Inflammatory macrophage (primary cell): ENCODE measurements at places on chromosomes 12 and 14.
A peak's percentile ranks its signal among the peaks of the same experiment; 100 is the strongest.

DNA sequence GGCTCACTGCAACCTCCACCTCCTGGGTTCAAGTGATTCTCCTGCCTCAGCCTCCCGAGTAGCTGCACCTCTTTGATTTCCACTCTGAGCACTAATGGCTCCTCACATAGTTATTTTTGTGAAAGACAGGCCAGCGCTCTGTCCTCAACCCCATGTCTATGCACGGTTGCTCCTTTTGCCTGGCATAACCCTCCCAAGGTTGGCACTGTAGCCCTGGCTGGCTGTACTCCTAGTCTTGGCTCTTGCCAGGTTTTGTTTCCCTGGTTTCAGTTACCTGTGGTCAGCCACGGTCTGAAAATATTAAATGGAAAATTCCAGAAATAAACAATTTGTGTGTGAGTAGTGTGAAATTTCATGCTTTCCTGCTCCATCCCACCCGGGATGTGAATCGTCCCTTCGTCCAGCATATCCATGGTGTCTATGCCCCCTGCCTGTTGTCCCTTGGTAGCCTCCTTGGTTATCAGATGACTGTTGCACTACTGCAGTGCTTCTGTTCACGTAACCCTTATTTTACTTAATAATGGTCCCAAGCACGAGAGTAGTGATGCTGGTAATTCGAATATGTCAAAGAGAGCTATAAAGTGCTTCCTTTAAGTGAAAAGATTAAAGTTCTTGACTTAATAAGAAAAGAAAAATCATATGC is 12.3 kb upstream of the DCD start:
- DNase-seq: no peak

DNA sequence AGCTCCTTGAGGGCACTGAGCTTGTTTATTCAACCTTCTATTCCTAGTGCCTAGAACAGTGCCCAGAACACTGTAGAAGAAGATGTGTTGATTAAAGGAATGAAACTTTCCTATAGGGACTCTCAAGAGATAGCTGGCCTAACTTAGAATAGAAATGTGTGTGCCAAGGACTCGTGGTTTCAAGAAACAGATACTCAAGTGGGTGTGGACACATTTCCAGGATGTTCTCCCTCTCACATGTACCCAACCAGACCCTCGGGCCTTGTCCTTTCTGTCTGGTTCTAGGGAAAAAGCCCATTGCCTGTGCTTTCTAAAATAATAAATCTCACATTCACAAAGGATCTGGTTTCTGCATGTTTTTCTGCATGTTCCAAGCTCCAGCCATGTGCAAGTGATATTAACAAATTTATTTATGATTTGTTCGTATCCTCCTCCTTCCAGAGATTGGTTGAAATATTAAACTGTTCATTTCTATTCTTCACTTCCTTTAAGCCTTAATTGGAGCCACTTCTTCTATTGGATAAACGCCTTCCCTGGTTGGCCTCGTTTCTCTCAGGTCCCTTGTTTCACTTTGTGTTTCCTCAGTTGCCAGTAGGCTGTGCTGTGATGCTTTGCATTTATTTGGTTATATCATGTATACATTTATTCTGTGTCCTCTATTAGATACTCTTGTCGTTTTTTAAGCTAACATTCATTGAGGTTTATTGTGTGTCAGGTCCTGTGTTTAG is 89.8 kb downstream of the CRADD start:
- DNase-seq: peak; percentile 74

- no peak for DNase-seq
These were observed 545 bp downstream of the PPFIA2 start for GRCh38 chr12:81758421-81759189.

GRCh38 chr14:68807148-68807600 is 14.3 kb upstream of the ZFP36L1 start:
- peak; percentile 77 for DNase-seq

DNA sequence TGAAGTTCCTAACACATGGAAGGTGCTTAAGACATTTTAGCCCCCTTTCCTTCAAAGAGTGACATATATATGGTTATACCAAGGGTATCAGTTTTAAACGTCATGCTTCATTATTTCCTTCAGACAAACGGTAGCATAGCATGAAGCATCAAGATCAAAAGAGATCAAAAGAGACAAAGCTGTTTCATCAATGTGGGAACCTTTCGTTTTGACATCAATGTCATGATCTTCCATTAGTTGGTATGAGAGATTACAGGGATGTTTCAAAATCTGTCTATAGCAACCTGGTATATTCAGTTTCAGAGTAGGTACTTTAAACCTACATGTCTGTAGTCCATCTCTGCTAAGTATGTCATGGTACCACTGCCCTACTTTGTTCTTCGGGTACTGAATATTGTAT is 28.3 kb downstream of the PUS7L start:
- no peak for DNase-seq

DNA sequence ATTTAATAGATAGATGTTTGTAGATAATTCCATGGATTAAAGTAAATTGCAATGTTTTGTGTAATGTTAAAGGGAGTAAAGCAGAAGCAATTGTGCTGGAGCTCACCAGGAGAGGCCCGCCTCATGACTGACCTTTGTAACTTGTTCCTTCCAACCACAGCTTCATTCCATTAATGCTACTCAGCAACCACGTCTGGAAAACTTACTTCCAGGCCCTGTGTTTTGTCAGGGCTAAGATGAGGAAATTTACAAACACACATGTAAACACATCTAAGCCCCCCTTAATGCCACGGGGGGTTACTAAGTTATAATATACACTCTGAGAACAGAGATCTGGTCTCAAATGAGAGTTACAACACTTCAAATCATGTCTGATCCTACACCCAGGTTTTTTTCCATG is 12.4 kb downstream of the LUM start:
- no peak for DNase-seq

DNA sequence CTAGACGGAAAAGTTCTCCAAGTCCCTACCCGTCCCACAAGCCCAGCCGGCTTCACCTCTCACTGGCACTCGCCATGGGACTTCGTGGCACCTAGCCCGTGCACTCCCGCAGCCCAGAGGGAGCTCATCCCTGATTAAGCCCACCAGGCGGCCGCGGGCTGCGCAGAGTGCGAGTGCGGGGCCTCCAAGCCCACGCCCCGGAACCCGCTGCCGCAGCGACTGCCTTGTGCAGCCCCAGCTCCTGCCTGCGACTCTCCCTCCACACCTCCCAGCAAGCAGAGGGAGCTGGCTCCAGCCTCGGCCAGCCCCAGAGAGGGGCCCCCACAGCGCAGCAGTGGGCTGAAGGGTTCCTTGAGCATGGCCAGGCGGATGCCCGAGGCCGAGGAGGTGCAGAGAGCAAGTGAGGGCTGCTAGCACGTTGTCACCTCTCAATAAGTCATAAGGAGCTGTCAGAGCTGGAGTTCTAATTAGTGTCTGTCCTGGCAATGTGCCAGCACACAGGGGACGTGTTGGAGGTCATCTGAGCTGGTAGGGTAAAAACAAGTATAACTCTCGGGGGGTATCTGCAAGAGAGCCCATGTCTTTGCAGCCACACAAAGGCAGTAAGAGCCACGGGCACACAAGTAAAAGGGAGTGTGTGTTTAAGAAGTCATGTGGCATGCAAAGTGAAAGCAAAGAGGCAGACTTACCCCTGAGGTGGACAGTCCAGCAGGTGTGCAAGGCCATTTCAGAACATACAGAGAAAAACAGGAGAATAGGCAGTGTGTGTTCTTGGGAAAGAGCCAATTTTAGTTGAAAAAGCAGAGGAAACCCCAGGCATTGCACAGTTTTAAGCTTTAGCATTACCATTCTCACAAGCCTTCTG is 27.1 kb upstream of the TMTC2 start:
- no peak for DNase-seq

DNA sequence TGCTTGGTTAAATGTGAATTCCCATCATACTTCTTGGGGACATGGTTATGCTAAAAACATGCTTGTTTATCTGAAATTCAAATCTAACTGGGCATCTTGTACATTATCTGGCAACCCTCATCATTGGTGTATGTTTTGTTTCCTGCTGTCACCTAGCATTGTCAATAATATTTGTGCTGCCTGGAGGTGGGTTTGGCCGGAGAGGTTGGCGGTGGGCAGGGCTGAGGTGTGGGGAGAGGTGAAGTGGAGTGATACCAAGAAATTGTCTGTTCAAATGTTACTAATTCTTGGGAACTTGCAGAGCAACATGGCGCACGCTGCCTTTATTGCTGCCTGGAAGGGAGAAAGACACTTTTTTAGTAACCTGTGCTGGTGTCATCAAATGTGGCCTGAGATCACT is 280.5 kb downstream of the VRK1 start:
- no peak for DNase-seq

- DNase-seq: no peak
These were observed 85.5 kb downstream of the CEP83 start for GRCh38 chr12:94374124-94374523.

- no peak for DNase-seq
These were observed 11.1 kb upstream of the GPX2 start for GRCh38 chr14:64953661-64954060.

GRCh38 chr12:50625029-50625925 is 120.5 kb downstream of the DIP2B start:
- no peak for DNase-seq

DNA sequence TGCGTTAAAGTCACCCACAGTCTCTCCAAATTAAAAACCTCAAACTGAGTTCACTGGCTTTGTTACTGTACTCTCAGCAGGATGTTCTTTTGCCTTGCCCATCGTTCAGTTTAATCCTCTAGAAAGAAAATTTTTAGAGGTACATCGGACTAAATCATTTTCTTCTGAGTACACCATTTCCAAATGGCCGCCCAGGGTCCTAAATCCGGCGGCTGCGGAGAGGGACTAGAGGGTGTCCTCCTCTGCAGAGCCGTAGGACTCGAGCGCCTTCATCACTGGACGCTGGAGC is 1.4 kb downstream of the LIN7A start:
- DNase-seq: no peak

- no peak for DNase-seq
These were observed 20.7 kb downstream of the VTI1B start for GRCh38 chr14:67653651-67654280.

DNA sequence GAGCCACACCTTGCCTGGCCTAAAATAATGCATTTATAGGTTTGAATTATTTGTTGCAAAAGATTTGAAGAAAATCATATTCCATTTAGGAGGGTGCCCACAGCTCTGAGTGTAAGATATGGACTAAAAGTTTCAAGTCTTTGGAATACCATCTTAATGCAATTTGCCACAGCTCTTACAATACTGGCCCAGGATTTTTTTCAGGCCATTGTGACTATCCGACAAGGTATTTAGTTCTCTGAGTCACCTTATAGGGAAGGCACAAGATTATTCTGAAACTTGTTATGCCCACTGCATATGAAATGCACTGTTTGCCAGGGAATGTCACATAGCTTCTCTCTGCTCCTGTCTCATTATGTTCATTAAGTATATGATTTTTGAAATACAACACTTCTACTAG is 29.6 kb upstream of the SLC6A13 start:
- DNase-seq: no peak

- no peak for DNase-seq
These were observed 101.6 kb downstream of the DAD1 start for GRCh38 chr14:22487401-22487800.

DNA sequence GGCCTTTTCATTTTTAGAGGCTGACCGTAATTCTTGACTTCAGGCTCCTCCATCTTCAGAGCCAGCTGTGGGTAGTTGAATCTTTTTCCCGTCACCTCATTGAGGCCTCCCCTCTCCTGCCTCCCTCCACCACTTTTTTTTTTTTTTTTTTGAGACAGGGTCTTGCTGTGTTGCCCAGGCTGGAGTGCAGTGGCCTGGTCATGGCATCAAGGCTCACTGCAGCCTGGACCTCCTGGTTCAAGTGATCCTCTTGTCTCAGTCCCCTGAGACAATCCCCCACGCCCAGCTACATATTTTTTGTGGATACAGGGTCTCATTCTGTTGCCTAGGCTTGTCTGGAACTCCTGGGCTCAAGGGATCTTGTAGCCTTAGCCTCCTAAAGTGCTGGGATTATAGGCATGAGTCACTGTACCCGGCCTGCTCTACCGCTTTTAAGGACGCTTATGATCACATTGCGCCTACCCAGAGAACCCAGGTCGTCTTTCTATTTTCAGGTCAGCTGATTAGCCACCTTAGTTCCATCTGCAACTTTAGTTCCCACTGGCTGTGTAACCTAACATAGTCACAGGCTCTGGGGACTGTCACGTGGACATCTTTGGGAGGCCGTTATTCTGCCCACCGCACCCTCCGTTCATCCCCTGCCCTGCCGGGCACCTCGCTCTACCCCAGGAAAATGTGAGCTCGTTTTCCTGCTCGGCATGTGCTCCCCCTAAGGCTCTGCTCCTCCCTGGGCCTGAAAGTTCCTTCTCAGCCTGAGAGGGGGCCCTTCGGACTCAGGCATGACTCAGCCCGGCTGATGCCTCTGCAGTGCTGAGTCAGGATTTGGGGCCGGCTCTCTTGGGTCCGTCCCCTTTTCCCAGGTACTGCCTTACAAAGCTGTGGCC is 13.4 kb downstream of the TNFAIP2 start:
- peak; percentile 41 for DNase-seq

DNA sequence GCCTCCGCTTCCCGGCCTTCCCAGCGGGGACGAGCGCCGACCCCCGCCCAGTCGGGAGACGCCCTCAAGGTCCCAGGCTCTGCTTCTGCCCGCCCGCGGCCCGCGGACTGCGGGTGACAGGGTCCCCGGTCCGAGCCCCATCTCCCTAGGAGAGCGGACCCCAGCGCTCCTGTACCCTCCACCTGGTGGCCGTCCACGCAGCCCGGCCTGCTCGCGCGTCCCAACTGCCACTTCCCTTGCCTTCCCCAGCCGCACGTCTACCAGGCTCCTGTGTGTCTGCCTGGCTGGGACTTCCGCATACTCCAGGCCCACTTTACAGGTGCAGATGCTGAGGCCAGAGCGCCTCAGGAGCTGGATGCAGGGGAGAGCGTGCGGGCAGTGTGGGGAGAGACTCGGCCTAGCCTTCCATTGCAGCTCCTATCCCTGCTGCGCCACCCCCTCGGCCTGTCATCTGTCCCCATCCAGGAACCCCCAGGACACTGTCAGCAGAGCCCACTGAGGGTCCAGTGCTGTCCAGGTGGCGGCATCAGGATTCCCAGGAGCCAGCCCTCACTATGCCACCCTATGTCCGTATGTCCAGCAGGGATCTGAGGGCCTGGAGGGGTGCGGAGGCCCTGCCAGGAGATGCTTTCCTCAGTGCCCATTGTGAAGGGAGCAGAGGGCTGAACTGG is 8.0 kb upstream of the ANKRD9 start:
- DNase-seq: no peak

DNA sequence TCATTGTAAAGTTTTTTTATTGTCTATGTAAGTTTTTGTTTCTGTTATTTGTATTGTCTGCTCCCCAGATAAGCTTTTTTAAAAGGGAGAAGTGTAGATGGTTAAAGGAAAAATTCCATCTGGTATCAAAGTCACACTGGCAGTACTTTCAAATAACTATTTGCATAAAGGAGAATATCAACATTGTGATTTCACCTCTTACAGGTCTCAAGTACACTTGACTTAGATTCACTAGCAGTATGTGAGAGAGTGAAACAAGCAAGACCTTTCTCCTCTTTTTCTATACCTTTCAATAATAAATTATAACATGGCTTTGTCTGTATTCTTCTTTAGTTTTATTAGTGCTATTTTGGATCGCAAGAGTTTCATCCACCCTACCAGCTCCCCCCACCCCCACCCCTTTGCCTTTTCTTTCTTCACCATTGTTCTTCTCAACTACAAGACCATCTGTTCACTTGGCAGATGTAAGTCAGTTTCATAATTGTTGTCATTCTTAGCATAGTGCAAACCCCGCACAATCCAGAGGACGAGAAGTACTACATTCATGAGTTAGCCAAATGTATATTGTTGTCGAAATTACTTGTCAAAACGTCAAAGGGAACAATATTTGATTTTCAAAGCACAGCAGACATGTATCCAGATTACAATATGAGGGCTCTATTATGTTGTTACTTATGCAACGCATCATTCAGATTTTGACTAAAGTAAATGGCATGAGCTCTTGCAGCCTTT is 602.7 kb upstream of the FLRT2 start:
- no peak for DNase-seq

- peak; percentile 75 for DNase-seq
These were observed 62.3 kb downstream of the FOS start for GRCh38 chr14:75340921-75341320.
